T-helper 22 cell (primary cell): ENCODE measurements at places on chromosomes 5 and 9.

- peak; percentile 4 for DNase-seq
Observed at GRCh38 chr5:135977375-135977928, 22.7 kb upstream of the LECT2 start.

DNA sequence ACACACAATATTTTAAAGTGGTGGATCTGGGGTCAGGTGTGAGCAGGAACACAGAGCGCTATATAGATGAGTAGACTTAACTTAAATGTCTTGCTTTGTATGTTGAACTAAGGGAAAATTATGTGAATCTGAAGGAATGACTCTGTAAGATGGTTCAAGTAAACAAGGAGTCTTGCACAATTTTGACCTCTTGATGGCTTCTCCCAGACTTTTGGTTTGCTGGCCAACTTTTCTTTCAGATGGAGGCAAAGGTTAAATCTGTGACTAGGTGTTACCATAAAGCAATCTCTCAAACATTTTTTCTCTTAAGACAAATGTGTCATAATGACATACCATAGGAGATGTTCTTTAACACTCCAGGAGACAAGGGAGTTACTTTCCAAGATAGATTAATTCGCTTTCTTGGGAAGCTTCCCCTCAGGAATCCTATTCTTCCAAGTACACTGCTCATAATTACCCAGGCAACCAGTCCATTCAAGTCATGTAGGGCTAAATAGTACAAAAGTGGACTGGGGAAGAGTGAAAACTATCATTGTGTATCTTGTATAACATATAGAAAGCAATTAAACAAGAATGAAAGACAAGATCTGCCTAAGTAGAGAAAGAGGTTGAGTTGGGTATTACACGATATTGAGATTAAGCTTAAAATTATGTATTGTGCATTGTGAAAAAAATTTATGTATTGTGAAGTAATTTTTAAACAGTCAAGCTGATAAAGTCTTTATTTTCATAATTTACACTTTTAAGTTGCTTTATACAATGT is 60.3 kb upstream of the SLC27A6 start:
- no peak for DNase-seq

DNA sequence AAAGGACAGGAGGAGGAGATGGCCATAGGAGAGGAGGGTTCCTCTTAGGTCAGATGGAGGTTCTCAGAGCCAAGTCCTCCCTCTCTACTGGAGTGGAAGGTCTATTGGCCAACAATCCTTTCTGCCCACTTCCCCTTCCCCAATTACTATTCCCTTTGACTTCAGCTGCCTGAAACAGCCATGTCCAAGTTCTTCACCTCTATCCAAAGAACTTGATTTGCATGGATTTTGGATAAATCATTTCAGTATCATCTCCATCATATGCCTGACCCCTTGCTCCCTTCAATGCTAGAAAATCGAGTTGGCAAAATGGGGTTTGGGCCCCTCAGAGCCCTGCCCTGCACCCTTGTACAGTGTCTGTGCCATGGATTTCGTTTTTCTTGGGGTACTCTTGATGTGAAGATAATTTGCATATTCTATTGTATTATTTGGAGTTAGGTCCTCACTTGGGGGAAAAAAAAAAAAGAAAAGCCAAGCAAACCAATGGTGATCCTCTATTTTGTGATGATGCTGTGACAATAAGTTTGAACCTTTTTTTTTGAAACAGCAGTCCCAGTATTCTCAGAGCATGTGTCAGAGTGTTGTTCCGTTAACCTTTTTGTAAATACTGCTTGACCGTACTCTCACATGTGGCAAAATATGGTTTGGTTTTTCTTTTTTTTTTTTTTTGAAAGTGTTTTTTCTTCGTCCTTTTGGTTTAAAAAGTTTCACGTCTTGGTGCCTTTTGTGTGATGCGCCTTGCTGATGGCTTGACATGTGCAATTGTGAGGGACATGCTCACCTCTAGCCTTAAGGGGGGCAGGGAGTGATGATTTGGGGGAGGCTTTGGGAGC is 3.1 kb downstream of the EGR1 start:
- DNase-seq, result no peak

- no peak for DNase-seq
Observed at GRCh38 chr9:16386827-16387077, 483.7 kb downstream of the BNC2 start.

GRCh38 chr9:128972956-128973355 is 25.5 kb downstream of the NUP188 start:
- no peak for DNase-seq

DNA sequence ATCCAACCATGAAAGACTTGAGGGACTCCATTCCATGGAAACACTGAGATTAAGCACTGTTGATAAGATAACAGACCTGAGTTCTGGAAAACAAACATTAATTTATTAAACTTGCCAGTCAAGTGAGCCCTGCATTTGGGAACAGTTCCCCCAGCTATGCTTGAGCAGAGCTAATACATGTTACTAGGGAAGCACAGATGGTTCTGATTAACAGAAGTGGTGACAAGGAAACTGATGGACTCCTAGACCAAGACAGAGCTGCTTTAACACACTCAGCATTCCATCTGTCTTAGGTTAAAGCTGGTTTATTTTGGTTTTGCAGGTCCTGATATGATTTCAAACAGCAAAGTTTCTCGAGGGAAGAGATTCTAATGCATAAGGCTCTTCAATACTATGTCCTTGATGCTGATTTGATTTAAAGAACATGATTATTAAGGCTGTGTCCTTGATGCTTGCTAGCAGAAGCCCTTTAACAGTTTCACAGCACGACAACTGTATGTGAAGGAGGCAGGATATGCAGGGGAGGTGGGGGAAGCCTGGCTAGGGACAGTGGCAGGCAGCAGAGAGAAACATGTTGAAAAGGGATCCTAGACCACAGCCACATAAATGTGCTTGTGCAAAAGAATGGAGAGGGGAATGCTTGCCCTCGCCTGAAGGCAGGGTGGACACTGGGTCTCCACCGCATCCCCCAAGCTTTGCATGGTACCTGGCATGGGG is 66.2 kb downstream of the ACTBL2 start:
- DNase-seq, result no peak

GRCh38 chr9:9950813-9951212 is 662.0 kb downstream of the PTPRD start:
- DNase-seq, result no peak

DNA sequence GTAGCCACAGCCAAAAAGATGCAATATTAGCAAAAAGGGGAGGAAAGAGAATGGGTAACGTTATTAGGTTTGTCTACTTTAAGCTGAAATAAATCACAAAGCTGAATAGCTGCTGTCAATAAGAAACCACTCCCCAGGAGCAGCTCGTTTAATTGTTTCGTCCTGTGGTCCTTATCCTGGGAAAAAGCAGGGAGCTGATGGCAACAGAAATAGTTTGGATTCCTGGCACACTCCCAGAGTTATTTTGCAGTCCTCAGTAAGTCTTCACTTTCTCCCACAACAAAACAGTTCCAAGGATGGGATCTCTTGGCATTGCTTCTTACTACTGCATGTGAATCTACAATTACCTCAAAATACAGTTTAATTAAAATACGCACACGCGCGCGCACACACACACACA is 28.8 kb downstream of the FRMD3 start:
- no peak for DNase-seq

DNA sequence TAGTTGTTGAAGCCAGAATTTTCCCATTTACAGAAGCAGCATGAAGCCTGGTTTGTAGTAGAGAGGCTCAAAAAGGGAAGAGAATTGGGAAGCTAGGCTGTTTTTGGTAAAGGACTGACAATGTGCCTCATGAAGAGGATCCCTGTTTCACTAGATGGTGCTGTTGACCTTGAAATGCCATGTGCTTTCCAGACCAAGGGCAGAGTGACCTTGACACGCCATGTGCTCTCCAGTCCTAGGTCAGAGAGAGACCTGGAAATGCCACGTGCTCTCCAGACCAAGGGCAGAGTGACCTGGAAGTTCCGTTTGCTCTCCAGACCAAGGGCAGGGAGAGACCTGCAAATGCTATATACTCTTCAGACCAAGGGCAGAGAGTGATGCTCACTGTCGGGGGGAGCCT is 32.0 kb downstream of the UNC13B start:
- DNase-seq, result no peak

GRCh38 chr5:147482706-147483180 is 27.1 kb downstream of the DPYSL3 start:
- no peak for DNase-seq
